ENCODE measurements at places on chromosomes 1 and 21. TPM values are rescaled to one million over a fixed set of nuclear protein-coding genes. Genes with fewer than 3 reads are reported as not detected.

GRCh38 chr1:247576514-247576913 lies 11.6 kb upstream of the OR2G2 start:
- DNase-seq: no peak

GRCh38 chr1:53634571-53634979 lies 104.4 kb downstream of the GLIS1 start:
- DNase-seq: no peak

DNA sequence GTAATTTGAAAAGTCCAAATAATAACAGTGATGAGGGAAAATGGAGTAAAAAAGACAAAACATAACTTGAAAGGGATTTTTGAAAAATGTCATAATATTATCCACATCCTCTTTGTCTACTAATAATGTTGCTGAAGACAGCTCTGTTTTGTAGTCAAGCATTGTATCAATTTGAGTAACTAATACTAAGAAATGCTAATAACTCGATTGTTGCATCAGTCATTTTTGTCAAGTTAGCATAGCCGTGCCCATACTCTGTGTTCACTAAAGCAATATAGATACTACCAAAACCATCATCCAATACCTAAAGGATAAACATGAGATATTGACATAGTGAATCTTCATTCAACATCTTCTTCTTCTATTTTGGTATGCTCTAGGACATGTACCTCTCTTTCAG lies 17.3 kb downstream of the PDC start:
- no peak for DNase-seq

Gene EXO1
- 19.9 TPM for total RNA-seq

Gene TTLL7
- 9.0 TPM for total RNA-seq
